ENCODE measurements at places on chromosomes 11 and 22. TPM values are rescaled to one million over a fixed set of nuclear protein-coding genes. Genes with fewer than 3 reads are reported as not detected.

Gene PHLDA2
- total RNA-seq = 4.4 TPM

DNA sequence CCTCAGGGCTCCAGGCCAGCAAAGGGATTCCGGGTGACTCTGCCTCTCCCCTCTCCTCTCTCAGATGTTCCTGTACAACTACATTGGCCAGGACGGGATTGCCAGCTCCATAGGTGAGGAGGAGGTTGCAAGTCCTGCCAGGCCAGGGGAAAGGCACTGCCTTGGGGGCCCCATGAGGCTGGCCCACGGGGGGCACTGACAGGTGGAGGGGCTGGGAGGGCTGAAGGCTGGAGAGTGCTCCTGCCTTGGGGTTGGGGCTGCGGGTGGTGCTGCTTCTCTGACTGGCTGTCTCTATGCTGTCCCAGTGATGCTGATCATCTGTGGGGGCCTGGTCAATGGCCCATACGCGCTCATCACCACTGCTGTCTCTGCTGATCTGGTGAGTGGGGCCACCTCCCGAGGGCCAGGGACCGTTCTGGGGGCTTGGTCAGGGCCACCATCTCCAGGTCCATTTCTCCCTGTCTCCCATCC, 21.7 kb downstream of the SLC37A2 start:
- no peak for DNase-seq

Gene RAG1
- total RNA-seq = 0.72 TPM

Gene CRYAB
- total RNA-seq = 6.5 TPM

GRCh38 chr11:46526216-46527215, 67.3 kb downstream of the AMBRA1 start:
- DNase-seq = no peak

GRCh38 chr11:73219396-73220285, 1.6 kb downstream of the P2RY2 start:
- no peak for DNase-seq

Gene OR10W1
- not detected for total RNA-seq

GRCh38 chr11:113281052-113281725, 33.2 kb upstream of the TTC12 start:
- no peak for DNase-seq

Gene OR5B21
- not detected for total RNA-seq

Data from IMR-90 (cell line).